HFFc6 (cell line): ENCODE measurements at places on chromosomes 11 and 22.
A peak's percentile ranks its signal among the peaks of the same experiment; 100 is the strongest.

DNA sequence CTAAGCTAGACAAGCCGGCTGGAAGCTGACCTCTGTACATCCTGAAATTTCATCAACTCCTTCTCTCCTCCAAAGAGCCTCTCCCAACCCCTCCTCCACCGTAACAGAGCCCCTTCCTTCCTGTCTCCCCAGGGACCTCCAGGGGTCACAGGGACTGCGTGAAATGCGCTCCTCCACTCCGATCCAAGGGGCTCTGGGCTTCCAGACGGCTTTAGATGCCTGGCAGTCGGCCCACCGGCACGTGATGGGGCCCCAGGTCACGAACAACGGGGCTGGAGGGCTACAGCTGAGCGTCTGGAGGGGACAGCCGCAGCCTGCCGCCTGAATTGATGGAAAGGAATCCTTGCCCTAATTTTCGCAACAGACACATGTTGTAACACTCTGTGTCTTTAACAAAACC lies 264.1 kb downstream of the MN1 start:
- no peak for DNase-seq

GRCh38 chr22:38016182-38017151 lies 32.1 kb upstream of the SOX10 start:
- no peak for DNase-seq

- DNase-seq: no peak
Observed at GRCh38 chr11:115179636-115180035, 324.6 kb downstream of the CADM1 start.

DNA sequence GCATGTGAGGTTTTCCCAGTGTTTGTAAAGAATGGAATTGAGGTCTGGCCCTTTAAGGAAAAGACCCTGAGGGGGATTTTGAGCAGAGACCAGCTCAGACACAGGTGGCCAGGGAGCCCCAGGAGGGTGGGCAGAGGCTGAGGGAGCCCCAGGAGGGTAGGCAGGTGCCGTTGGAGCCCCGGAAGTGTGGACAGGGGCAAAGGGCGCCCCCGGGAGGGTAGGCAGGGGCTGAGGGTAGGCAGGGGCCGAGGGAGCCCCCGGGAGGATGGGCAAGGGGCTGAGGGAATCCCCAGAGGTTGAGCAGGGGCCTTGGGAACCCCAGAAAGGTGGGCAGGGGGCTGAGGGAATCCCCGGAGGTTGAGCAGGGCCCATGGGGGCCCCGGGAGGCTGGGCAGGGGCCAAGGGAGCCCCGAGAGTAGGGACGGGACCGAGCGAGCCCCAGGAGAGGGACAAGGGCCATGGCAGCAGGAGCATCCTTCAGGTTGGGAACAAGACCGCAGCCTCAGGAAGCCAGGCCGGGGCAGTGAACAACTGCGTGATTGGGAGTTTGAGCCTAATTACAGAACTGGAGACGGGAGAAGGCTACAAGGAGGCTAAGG lies 292.0 kb downstream of the BRD1 start:
- DNase-seq: no peak

DNA sequence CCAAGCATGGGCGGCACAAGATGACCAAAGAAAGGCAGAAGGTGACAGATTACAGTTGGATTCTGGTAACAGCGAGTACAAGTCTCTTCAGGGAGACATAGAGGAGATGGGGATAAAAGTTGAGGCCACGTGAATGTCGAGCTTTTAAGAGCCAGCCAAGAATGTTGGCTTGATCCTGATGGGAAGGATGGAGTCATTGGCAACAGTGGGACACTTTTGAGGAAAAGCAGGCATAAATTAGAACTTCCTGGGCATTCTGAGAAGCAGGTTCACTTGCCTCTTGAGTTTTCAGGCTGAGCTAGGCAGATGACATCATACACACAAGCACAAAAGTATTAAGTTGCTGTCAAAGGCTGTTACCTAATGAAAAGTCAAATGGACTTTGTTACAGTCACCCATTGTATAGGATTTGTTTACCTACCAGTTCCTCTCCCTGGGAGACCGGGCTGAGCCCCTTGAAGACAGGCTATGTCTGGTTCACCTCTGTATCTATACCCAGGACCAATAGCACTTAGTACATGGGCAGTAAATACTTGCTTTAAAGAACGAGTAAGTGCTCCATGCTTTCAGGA lies 41.1 kb downstream of the TNRC6B start:
- DNase-seq: no peak

DNA sequence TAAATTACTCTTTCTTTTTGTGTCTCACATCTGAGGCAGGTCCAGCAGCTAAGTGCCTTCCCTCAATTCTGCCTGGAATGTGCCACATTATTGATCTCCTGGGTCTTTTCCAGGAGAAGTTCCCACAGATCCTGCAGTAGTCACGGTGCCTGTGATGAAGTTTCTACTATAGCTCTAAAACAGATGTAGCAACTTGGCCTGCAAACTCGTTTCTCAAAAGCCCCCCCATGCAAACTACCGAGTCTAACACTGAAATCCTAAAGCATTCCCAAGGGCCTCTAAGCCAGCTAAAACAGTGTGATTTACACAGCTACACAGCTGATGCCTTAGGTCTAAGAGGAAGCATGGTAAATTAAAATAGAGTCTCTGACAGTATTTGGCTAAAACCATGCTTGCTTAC lies 54.3 kb downstream of the DDI1 start:
- no peak for DNase-seq

DNA sequence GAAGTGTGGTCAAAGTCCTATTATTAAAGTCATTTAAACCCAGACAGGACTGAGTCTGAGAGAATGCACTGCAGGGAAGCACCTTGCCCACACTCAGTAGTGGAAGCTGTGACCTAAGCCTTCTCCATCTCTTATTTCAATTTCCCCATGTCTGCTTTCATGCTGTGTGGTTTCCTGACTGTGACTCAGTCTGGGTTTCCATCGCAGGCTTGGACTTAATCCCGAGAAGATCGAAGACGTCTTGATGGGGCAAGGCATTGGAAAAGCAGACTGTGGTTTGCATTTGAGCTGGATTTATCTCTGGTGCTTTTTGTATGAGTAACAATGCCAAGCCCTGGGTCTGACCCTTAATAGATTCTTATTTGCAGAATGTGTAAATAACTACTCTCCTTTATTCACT lies 238.9 kb downstream of the NTM start:
- DNase-seq: peak; percentile 65

GRCh38 chr11:72078477-72078876 lies 1.9 kb downstream of the NUMA1 start:
- no peak for DNase-seq

- no peak for DNase-seq
Observed at GRCh38 chr22:49402169-49402568, 425.5 kb downstream of the BRD1 start.

DNA sequence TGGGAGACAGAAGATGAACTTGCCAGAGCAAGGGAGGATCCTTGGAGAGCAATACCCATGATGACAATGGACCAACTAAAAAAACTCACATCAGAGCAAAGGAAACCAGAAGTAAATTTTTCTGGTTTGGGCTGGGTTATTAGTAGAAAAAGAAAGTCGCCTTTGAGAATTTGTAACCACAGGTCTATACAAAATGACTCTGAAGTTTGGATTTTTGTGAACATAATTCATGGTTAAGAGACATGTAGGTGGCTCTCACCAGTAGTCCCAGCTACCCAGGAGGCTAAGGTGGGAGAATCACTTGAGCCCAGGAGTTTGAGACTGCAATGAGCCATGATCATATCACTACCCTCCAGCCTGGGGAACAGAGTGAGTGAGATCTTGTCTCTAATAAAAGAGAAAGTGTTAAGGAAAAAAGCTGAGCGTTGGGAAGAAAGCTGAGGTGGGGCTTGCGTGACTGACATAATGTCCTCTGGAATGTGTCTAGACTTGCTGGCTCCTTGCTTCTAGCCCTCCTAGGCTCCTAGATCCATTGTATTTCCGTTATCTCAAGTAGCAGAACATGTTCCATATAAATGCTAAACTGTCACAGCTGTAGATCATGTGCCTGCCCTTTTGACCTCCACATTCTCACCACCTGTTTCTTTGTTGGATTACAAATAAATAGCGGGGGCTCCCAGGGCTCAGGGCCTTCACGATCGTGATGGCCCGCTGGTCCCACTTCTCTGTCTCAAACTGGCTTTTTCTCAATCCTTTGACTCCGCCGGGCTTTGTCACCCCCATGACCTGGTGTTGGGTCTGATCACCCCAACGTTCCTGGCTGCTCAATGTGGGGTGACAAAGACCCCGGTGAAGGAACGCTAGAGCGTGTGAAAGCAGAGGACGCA lies 56.2 kb upstream of the SC5D start:
- DNase-seq: peak; percentile 34

DNA sequence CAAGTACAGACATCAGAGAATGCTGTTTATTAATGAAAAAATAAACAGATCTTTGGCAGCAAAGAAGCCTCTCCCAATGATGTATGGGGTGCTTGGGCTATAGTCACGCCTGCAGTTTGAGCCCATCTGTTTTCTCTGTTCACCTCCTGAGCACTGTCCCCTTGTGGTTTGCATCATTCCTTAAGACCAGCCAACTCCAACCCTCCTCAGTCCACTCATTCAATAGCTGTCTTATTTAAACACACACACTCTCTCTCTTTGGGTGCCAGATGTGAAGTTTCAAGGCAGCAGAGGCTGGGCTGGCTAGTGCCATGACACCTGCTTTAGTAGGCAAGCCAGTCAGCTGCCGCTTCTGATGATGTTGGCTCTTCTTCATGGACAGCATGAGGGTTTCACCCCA lies 58.1 kb downstream of the POLD3 start:
- no peak for DNase-seq

DNA sequence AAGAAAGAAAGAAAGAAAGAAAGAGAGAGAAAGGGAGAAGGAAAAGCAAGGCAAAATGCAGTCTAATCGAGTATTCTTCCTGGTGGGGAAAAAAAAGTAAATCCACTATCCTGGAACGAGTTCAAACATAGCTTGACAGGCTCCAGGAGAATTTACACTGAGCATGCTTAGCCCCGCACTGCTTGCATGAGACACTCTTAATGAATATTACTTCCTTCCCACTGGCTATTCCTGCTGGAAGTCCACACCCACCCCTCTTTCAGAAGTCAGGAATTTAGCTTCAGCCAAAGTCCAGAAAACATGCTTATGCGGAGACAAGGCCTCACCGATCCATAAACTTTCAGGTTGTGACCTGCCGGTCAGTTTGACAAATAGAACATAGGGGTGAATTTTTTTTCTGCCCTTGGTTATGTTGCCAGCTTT lies 251.8 kb upstream of the BLID start:
- peak; percentile 22 for DNase-seq

- DNase-seq: no peak
Observed at GRCh38 chr11:65954771-65955170, 6.8 kb upstream of the SART1 start.

DNA sequence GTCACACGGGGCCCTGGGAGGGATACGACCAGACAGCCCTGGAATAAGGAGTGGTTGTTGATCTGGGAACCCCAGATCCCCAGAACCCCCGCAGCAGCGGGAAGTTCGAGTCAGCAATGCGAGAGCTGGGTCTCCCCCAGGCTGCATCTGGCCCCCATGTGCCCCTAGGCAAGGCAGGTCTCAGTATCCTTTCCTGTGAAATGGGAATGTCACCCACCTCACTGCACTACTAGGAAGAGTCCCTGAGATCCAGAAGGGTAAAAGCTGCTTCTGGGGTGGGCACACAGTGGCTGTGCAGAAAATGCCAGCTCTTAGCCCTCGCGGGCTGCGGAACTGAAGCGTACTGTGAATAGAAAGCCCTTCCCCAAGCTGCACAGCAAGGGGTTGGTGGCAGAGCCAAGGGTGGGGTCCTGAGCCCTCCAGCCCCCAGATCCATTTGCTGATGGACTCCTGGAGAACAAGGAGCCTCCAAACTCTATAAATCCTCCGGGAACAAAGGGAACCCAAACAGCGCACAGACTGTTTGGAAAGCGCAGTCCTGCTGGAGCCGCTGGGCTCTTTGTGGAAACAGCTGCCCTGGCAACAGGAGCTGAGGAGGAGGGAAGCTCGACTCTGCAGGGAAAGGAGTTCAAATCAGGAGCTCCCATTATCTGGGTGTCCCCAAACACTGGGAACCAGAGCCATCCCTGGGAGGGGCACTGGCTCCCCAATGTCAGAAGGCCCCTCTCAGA lies 68.2 kb upstream of the SHISAL1 start:
- DNase-seq: no peak

GRCh38 chr11:35257281-35257680 lies 118.3 kb downstream of the CD44 start:
- no peak for DNase-seq

DNA sequence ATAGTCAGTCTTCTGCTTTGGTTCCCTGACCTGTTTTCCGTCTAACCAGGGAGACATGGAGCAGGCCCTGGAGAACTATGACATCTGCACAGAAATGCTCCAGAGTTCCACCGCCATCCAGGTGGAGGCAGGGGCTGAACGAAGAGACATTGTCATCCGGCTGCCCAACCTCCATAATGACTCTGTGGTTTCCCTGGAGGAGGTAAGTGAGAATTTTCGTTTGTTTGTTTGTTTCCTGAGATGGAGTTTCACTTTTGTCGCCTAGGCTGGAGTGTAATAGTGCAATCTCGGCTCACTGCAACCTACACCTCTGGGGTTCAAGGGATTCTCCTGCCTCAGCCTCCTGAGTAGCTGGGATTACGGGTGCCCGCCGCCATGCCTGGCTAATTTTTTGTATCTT lies 52.9 kb downstream of the CABIN1 start:
- DNase-seq: no peak

- DNase-seq: no peak
Observed at GRCh38 chr11:110801328-110801727, 89.1 kb upstream of the ARHGAP20 start.

DNA sequence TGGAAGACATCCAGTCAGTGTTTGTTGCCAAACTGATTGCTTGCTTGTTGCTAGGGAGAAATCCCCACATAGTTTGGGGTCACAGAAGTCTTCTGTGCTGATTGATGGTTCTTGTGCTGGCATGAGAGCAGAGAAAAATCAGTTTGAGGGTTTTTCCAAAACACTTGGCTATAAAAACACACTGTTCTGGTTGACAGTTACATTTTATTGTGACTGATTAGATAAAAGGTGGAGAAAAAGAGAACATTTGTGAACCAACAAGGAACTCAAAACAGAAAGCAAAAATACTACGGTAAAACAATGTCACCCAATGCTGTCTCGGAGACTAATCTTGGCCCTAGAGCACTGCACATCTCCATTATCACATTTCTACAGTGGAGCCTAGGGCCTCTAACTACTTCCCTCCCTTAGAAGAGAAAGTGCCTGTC lies 14.4 kb upstream of the EIF4G2 start:
- no peak for DNase-seq
